ENCODE measurements at places on chromosomes 5 and 9.

GRCh38 chr9:107260437-107261081 is 22.5 kb upstream of the RAD23B start:
- DNase-seq, result no peak

DNA sequence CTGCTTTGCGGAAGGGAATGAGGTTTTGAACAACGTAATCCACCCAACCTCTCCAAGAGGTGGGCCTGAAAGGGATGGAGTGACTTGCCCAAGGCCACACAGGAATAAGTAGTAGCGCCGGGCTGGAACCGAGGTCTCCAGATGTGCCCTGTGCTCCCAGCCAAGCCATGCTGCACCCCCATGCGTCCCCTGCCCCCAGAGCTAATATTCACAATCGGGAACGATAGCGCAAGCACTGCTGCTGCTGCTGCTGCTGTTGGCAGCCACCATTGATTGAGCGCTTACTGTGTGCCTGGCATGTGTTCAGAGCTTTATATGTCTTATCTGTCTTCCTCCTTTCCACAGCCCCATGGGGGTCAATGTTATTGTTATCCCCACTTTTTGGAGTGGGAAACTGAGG is 43.9 kb downstream of the AMBP start:
- no peak for DNase-seq

GRCh38 chr5:59769041-59769360 is 124.5 kb downstream of the PDE4D start:
- no peak for DNase-seq

- DNase-seq, result no peak
Observed at GRCh38 chr9:113492343-113493202, 29.0 kb downstream of the RGS3 start.

DNA sequence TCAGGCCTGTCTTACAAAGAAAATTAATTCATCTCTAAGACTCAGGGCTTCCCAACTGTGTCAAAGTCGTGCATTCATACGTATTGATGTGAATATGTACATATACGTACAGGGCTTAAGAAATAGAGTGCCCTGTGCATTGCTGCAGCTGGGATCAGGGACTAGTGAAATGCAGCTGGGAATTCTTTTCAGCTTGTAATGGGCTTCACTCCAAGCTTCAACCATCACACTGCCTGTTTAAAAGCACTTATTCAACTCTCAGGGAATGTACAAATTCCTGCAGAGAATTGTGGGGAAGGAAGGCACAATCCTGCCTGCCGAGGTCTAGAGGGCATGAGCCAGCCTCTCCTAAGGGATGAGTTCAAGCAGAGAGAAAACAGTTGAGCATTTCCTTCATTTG is 59.6 kb upstream of the MAN2A1 start:
- no peak for DNase-seq

DNA sequence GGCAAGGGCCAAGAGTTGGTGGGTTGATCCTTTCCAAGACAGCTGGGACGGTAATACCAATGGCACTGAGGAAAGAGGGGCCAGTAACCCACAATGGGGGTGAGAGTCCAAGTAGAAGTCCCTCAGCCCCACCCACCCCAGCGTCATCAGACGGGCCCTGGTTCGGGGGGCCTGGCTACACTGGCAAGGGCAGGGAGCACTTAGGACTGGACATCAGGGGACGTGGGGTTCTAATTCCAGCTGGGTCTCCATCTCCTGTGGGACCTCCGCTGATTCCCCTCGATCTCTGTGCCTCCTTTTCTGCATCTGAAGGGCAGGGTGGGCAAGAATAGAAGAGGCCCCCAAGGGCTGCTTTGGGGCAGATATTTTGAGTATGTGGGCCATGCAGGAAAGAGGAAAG is 53.5 kb upstream of the FCN1 start:
- DNase-seq, result no peak

DNA sequence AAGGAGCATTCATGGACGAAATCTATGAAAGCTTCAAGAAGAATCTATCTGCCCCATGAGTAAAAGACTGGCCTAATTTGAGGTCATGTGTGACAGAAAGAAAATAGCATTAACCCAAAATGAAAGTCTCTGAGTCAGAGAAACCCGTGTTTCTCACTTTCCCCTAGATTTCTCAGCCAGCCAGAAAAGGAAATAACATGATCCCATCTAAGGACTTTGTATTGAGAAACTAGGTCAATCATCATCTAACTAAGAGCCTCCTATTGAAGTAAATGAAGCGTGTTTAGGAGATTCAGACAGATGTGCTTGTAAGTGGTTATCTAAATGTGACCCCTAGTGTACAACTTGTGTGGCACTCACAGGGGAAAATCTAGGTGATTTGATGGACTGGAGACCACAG is 77.3 kb upstream of the ZNF366 start:
- no peak for DNase-seq

- DNase-seq, result no peak
Observed at GRCh38 chr5:169153405-169153804, 147.5 kb downstream of the SLIT3 start.

GRCh38 chr5:137310051-137310730 is 188.9 kb downstream of the SPOCK1 start:
- no peak for DNase-seq

GRCh38 chr9:123658792-123659191 is 271.1 kb downstream of the DENND1A start:
- DNase-seq, result no peak

- peak; percentile 29 for DNase-seq
Observed at GRCh38 chr5:172943283-172943841, 15.9 kb upstream of the RPL26L1 start.

- no peak for DNase-seq
Observed at GRCh38 chr9:35808433-35808832, 3.6 kb downstream of the SPAG8 start.

DNA sequence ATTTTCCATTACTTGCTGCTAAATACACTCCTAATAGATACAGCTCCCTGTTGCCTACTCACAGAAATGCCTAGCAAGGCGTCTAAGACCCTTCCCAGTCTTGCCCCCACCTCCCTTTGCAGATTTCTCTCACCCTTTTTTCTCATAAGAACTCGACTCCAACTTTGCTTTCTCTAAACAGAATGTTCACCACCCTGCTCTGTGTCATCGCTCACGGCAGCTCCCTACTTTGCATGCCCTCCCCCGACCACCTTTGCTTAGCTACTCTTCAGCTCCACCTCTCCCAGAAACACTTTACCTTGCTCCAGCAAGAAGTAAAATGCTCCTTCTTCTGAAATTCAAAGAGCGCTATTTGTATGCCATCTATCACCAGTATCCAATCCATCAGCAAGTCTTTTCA is 15.2 kb upstream of the PPP1R2B start:
- DNase-seq, result no peak

- no peak for DNase-seq
Observed at GRCh38 chr9:136259517-136259813, 13.9 kb upstream of the QSOX2 start.
